ENCODE measurements at places on chromosomes 4 and X. TPM values are rescaled to one million over a fixed set of nuclear protein-coding genes. Genes with fewer than 3 reads are reported as not detected.

DNA sequence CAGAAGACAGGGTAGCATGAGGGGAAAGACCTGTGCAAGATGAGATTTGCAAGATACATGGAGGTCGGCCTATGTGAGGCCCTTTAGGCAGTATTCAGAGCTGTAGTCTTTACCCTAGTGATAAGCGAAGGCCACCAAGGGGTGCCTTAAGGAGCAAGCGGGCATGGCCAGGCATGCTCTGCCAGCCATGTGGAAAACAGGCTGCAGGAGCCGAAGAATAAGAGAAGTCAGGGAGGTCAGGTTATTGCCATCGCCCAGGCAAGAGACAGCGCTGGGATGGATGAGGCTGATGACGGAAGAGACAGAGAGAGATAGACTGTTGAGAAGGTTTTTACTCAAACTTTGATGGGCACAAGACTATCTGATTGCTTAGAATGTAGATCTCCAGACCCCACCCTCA is 7.0 kb upstream of the FATE1 start:
- H3K27me3 ChIP-seq, result no peaks in the 10 kb centered on the region
- H3K4me1 ChIP-seq, result no peaks in the 10 kb centered on the region
- DNase-seq, result no peak
- H3K36me3 ChIP-seq, result no peaks in the 10 kb centered on the region
- no peak overlapping the region for H3K27ac ChIP-seq

SMIM10 gene
- total RNA-seq, result 7.9 TPM

JADE1 gene
- 30.2 TPM for total RNA-seq

STATH gene
- total RNA-seq, result not detected
